ENCODE measurements at places on chromosomes 7 and 10.

- no peak for DNase-seq
Observed at GRCh38 chr10:70509757-70510147, 31.2 kb downstream of the PALD1 start.

- DNase-seq: no peak
Observed at GRCh38 chr7:2124604-2125345, 108.0 kb downstream of the MAD1L1 start.

DNA sequence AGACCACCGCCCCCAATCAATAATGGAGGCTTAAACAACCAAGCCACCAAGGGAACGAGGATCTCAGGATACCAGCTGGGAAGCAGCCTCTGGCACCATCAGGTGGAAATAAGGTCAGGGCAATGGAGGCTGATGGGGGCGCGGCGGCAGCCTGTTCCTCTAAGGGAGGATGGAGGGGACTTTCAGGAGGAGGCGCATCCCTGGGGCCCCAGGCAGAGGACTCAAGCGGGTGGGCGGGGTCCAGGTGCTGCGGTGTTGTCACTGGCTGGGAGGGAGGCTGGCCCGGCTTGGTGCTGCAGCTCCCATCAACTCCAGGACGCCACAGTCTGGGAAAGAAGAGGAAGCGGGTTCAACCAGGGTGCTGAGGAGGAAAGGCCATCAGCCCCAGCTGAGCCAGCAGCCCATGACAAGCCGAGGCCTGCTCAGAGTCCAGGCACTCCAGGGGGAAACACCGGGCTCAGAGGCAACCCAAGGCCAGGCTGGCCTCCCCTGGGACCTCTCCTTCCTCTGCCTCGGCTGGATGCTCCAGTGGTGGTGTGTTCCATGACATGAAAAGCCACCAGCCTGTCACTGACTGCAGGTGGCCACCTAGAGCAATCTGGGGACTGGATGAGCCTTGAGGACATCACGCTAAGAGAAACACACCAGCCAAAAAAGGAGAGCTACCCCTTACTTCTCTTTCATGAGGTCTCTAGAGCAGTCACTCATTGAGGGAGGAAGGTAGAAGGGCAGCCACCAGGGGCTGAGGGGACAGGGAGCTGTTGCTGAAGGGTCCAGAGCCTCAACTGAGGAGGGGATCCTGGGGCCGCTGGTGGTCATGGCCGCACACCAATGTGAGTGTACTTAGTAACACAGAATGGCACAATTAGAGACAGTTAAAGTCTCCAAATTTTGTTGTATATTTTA lies 4.6 kb downstream of the GIGYF1 start:
- no peak for DNase-seq

DNA sequence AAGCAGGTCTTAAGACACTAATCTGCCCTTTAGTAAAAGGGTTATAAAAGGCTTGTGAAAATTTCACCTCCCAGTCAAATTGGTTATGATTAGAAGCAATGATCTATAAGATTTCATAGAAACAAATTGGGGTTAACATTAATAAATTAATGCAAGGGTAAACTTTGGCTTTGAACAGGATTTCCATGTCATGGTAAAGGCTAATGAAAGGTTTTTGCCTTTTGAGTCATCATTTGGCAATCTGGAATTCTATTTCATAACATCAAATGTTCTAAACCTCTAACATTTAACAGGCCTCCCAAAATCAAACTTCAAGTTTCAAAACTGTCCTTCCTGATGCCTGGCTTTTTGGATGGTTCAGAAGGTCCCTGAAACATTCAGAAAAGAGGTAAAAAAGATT lies 62.4 kb downstream of the COA1 start:
- DNase-seq: peak; percentile 42

GRCh38 chr10:73910401-73910763 lies 550 bp upstream of the PLAU start:
- no peak for DNase-seq

GRCh38 chr10:24947304-24948097 lies 4.9 kb downstream of the PRTFDC1 start:
- peak; percentile 30 for DNase-seq

GRCh38 chr7:132270517-132270916 lies 305.8 kb downstream of the PLXNA4 start:
- DNase-seq: no peak

GRCh38 chr7:77335581-77335980 lies 80.6 kb downstream of the GSAP start:
- no peak for DNase-seq

DNA sequence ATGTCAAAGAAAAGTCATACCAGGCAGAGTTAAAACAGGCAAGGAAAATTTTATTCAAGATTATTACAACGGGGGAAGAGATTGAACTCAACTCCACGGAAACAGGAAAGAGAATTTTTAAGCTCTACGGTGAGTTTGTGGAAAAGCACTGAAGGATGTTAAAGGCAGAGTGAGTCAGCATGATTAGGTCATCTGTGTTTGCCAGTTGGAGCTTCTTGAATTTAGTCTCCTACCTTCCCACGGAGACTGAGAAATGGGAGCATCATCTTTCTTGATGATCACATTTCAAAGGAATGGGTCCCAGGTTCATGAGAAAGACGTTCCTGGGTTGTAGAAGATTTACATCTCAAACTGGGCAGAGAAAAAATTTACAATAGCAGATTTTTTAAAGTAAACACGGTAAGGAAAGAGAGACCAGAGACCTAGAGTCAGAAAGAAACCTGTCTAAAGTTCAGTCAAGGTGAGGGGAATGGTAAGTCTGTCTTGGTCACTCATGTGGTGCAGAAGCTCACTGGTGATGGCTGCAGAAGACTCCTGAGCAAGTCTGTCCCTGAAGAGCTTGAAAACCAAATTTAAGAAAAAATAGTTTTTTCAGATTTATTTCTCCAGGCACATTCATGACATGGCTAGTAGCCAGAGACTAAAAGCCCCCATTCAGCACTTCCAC lies 516.9 kb upstream of the LRRN3 start:
- DNase-seq: peak; percentile 86

- DNase-seq: no peak
Observed at GRCh38 chr10:86329896-86330680, 36.5 kb downstream of the GRID1 start.

- DNase-seq: peak; percentile 20
Observed at GRCh38 chr7:143931739-143932138, 3.3 kb upstream of the OR2F2 start.

- no peak for DNase-seq
Observed at GRCh38 chr7:133769668-133770067, 357.5 kb upstream of the LRGUK start.

- no peak for DNase-seq
Observed at GRCh38 chr7:115269486-115269885, 347.6 kb downstream of the MDFIC start.

GRCh38 chr10:122298598-122299301 lies 27.7 kb downstream of the BTBD16 start:
- DNase-seq: peak; percentile 74

- DNase-seq: no peak
Observed at GRCh38 chr7:77270094-77270480, 70.5 kb upstream of the FGL2 start.

GRCh38 chr7:139041378-139042085 lies 5.7 kb upstream of the ZC3HAV1L start:
- no peak for DNase-seq

- no peak for DNase-seq
Observed at GRCh38 chr7:597348-598178, 77.9 kb upstream of the PDGFA start.

DNA sequence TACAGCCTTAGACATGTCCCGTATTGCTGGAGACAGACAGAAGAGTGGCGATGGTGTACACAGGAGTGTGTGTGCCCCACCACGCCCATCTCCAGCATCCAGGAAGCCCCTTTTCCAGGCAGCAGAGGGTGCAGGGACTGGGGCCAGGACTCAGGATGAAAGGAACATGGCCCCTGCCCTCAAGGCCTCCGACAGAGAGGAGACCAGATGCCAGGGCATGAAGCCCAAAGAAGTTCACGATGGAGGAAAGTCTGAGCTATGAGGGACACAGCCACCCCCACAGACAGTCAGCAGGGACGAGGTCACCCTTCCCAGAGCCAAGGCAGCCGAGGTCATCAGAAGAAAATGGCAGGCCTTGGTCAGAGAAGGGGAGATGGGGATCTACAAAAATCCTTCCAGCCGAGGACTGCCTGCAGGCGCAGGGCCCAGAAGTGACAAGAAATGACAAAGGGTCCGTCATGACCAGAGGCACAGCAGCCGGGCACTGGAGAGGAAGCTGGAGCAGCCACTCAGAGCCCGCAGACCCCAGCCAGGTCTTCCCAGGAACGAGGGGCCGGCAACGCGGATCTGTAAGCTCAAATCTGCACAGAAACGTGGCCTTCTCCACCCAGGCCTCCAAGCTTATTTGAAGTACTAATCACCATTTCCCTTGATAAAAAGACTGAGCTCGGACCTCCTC lies 78.7 kb upstream of the PPP2R2D start:
- DNase-seq: no peak

DNA sequence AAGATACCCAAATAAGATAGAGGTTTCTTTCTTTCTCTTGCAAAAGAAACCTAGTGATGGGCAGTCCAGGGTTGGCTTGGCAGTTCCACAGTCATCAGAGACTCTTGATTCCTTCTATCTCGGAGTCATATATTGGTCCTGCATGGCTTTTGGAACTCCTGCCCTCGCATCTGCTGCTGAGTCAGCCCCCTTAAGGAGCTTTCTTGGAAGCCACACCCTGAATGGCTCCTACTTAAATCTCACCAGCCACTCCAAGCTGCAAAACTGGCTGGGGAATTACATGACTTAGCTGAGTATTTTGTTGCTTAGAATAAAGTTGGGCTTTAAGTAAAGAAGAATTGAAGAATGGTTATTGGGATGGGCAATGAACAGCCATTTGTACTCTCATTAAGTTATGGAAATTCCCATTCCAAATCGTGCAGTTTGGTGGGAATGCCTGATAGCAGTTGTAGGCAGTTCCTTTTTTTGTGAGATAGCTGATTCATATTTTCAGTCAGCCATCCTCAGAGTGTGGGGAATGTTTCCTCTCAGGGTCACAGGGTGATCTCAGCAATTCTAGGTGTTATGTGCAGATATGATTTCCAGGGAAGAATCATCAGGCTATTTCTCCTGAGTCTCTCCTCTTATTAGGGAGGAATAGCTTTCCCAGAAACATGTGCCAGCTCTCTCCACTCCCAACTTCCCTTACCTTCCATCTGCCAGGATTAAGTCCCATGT lies 209.9 kb downstream of the BBS9 start:
- peak; percentile 3 for DNase-seq

DNA sequence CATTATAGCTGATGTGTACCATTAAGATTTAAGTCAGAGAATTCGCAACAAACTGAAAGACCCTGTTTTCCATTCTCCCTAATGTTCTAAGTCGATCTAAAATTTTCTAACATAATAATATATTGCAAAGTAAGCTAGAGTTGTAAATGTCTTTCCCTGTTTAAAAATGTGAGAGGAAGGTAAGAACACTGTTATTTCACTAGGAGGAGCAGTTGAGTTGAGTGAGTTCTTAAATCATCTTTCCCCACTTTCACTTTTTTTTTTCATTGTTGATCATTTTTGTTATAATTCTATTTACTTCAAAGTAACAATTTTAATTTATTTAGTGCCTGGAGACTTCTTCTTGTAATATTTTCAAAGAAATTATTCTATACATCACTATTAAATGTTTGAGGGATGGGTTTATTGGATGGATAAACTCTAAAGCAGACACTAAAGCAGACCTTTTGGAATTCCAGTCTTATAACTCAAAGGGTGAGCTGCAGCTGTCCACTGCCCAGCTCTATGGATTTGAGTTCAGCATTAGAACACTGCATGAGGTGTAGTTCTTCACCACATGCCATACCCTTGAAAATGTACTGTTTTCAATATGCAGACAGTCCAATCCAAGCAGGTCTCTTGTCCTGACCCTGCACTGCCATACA lies 181.3 kb upstream of the FZD1 start:
- peak; percentile 27 for DNase-seq

- no peak for DNase-seq
Observed at GRCh38 chr7:4072161-4072925, 609.8 kb upstream of the FOXK1 start.

DNA sequence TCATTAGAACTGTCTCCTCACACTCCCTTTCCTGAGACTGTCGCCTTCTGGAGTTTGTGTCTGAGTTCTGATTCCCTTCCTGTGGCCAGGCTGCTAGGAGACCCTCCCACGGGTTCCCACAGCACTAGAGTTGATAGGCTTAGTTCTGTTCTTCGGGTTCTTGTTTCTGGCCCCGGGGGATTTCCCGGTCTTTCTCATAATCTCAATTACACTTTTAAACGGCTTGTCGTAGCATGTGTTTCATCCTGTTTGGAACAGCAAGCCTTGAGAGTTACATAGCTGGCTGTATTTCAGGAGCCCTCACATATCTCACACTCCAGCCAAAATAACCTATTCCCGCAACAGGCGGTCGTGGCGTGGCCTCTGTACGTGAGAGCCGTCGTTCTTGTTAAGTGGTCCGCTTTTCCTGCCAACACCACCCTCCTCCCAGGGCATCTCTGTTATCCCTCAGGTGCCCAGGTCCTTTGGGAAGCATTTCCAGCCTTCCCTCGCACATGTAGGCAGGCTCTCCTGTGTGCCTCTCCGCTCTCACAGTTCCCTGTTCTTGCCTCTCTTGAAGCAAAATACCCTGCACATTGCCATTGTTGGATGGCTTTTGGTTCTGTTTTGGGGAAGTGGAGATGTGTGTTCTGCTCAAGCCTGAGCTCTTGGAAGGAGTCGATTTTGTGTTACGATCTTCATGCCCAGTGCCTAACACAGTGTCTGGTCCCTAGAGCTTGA lies 46.0 kb downstream of the CDC123 start:
- DNase-seq: no peak

GRCh38 chr7:107659666-107660065 lies 962 bp upstream of the SLC26A4 start:
- peak; percentile 72 for DNase-seq

- peak; percentile 65 for DNase-seq
Observed at GRCh38 chr10:61110188-61110844, 166.3 kb upstream of the RHOBTB1 start.

- no peak for DNase-seq
Observed at GRCh38 chr7:69773535-69774225, 175.4 kb downstream of the AUTS2 start.
